ENCODE measurements at places on chromosomes 1 and 21.
A peak's percentile ranks its signal among the peaks of the same experiment; 100 is the strongest.

DNA sequence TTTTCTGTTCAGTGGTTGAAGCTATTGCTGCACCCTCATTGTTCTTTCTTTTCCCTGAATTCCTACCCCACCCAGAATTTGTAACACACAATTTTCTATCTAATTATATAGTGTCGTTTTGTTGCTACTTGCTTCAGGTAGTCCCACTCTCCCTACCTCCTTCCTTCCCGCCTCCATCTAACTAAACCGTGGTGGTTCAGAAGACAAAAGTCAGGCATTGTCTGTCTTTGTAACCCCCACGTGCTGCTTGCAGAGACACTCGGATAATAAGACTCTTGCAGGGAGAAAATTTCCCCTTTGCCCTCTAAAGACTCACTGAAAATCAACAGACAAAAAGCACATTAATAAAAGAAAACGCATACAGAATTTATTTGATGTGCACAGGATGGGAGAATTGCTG is 46.2 kb upstream of the BTG3 start:
- no peak for DNase-seq

DNA sequence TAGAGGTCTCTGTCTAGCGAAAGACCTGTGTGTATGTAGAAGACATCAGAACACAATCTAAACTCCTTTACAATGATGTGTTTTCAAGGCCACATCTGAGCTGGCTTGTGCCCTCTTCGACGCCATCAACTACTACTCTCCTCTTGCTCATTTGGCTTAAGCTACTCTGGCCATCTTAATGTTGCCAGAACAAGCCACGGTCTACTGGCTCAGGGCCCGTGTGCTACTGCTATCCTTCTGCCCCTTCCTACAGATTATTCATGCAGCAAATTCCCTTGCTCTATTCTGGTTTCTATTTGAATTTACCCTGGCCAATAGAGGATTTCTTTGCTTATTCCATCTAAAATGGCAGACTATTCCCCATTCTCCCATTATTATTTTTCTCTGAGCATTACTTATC is 121.7 kb downstream of the ZZZ3 start:
- no peak for DNase-seq

DNA sequence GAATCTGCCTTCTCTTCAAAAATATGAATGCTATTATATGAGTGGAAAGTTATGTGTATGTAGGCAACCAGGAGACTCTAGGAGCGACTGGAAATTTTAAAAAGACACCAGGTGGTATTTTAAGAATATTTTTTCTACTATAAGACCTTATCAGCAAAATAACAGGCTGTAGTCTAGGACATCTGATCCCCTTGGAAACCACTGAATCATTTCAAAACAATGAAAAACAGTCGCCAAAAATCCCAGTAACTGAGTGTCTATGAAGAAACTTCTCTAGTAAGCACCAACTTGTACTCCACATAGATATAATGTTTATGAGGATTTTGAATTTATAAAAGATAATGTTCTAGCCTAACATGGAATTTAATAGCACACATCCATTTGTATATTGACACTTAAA is 358.5 kb downstream of the GPATCH2 start:
- peak; percentile 42 for DNase-seq

DNA sequence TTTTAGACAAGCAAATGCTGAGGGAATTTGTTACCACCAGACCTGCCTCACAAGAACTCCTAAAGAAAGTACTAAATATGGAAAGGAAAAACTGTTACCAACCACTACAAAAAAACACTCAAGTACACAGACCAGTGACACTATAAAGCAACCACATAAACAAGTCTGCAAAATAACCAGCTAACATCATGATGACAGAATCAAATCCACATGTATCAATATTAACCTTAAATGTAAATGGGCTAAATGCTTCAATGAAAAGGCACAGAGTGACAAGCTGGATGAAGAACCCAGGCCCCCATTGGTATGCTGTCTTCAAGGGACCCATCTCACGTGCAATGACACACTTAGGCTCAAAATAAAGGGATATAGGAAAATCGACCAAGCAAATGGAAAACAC is 529.9 kb upstream of the CAMK1G start:
- DNase-seq = no peak

GRCh38 chr1:233673947-233674431 is 60.1 kb downstream of the KCNK1 start:
- no peak for DNase-seq

DNA sequence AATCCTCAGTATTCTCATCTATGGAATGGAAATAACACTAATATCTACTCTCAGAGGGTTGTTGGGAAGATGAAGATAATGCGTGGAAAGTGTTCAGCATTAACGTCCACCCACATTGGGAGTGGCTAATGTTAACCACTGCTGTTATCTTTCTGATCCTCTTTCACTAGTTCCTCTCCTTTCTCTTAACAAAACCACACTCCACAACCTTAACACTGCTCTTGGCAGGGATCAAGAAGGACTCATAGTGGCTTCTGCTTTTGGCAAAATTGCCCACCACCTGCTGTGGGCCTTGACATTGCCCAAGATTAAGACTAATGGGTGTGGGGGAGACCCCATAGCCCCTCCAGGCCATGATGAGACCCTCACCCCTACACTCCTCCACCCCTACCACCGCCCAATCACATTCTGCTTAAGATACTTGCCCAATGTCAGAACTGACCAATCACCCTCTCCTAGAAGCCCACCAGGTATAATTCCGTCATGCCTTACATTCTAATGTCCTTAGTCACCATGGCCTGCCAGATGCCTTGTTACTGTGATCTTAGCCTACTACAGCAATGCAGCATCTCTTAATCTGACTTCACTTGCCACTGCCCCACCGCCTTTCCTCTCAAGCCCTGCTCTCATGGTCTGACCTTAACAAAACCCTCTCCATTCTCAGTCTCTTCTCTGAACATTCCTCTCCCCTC is 27.1 kb downstream of the DHCR24 start:
- DNase-seq = no peak

- DNase-seq = no peak
These were observed 149.7 kb downstream of the HIVEP3 start for GRCh38 chr1:41769068-41769467.

- peak; percentile 69 for DNase-seq
These were observed 2.7 kb downstream of the FAM110D start for GRCh38 chr1:26161415-26162219.

DNA sequence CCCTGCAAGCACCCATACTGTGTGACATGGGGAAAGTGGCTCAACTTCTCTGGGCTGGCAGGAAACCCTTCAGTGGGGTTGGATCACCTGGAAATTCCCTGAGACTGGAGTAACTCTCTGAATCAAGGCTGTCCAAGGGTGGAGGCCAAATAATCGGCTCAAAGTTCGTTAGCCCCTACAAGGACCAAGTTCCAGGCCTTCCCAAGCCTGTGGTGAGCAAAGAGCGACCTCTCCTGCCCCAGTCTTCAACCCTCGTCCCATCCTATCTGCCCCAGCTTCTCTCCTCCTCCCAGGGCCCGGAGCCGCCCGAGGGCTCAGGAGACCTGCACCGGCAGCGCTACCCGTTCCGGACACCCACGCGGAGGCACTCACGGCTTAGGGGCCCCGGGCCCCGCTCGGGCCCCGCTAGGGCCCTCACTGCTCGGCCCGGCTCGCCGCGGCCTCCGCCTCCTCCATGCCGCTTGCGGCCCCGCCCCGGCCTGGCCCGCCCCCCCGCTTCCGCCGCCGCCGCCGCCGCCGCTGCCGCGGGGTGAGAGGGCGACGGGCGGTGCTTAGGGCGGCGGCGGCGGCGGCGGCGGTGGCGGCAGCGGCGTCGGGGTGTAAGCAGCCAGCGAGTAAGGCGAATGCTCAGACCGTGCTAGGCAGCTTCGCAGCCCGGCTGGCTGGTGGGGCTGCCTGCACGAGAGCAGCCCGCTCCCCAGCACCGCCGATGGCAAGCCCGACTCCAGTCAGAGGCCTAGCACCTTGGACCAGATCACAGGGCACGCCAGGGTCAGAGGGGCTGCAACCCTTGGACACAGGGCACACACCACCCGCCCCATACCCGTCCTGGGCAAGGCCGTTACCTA is at the start of gene POMGNT1:
Gene POMGNT1 (minus strand): TSS at position 471 of the 848 bp plus-strand sequence. CDS start 613 bp downstream, outside the sequence.
- peak; percentile 79 for DNase-seq

DNA sequence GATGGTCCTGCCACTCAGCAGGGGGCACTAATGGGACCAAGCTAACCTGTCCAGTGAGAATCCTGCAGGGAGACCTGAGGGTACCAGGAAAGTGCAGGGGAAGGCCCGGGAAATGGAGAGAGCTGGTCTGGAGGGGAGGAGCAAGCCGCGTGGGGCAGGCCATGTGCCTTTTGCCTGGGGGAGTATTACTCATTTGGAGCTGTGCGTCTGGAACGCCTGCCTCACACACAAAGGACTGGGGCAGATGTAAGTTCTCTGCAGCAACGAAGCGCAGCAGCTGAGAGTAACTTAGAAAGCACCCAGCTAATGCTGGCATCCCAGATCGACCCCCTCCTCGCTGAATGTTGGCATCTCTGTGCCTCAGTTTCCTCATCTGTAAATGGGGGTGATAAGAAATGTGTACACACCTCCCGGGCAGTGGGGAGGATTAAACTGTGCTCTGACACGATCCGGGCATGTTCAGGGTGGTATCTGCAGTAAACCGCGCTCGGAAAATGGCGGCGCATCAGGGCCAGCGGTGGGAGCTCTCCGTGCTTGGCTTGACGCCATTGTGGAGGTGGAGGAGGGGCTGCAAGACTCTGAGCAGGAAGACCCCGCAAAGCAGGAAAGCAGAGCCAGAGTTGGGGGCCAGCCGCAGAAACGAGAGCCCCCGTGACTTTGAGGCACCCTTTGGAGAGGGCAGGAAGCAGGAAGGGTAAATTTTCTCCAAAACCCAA is 212.5 kb downstream of the NPHP4 start:
- no peak for DNase-seq

- peak; percentile 76 for DNase-seq
These were observed 26.2 kb upstream of the MAP3K7CL start for GRCh38 chr21:29104239-29104708.

GRCh38 chr21:46661211-46661625 is 25.7 kb downstream of the PRMT2 start:
- DNase-seq = peak; percentile 89

DNA sequence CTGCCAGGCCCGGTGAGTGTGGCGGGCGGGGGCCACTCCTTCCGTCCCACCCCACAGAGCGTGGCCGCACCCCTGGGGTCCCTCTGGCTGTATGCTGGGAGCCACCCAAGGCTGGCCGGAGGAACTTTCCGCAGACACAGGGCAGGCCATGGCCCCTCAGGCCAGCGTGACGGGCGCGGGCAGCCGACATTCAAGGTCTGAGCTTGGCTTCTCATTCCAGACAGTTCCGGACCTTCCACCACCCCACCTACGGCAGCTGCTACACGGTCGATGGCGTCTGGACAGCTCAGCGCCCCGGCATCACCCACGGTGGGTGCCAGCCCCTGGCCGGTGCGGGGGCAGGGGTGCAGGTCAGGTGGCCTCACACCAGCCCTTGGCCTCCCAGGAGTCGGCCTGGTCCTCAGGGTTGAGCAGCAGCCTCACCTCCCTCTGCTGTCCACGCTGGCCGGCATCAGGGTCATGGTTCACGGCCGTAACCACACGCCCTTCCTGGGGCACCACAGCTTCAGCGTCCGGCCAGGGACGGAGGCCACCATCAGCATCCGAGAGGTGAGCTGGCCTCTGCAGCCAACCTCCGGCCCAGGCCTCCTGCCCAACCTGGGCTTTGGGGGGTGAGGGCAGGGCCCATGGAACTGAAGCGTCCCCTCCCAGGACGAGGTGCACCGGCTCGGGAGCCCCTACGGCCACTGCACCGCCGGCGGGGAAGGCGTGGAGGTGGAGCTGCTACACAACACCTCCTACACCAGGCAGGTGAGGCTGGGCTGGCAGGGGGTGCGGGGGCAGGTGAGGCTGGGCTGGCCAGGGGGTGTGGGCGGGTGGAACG is 7.3 kb downstream of the SCNN1D start:
- DNase-seq = no peak

- DNase-seq = no peak
These were observed 32.8 kb upstream of the PTBP2 start for GRCh38 chr1:96688767-96689166.

GRCh38 chr1:64616039-64616438 is 128.8 kb upstream of the RAVER2 start:
- DNase-seq = peak; percentile 33

GRCh38 chr21:28580585-28580984 is 412.1 kb downstream of the LTN1 start:
- no peak for DNase-seq

GRCh38 chr1:53135735-53136114 is 6.7 kb downstream of the SLC1A7 start:
- DNase-seq = no peak

- no peak for DNase-seq
These were observed 4.5 kb downstream of the PLXNA2 start for GRCh38 chr1:208239473-208240381.

GRCh38 chr1:214014730-214015129 is 27.0 kb downstream of the PROX1 start:
- no peak for DNase-seq

DNA sequence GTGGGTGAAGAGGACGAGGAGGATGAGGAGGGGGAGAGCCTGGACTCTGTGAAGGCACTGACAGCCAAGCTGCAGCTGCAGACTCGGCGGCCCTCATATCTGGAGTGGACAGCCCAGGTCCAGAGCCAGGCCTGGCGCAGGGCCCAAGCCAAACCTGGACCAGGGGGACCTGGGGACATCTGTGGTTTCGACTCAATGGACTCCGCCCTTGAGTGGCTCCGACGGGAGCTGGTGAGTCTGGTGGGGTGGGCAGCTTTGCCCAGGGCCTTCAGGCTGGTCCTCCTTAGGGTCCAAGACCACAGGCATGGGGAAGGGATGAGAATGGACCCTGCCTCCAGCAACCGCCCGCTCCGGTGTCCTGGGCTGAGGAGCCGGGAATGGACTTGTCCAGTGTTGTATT is 430 bp downstream of the FAM167B start:
- DNase-seq = no peak

- DNase-seq = peak; percentile 86
These were observed 118.2 kb downstream of the FOXD2 start for GRCh38 chr1:47555841-47556560.

DNA sequence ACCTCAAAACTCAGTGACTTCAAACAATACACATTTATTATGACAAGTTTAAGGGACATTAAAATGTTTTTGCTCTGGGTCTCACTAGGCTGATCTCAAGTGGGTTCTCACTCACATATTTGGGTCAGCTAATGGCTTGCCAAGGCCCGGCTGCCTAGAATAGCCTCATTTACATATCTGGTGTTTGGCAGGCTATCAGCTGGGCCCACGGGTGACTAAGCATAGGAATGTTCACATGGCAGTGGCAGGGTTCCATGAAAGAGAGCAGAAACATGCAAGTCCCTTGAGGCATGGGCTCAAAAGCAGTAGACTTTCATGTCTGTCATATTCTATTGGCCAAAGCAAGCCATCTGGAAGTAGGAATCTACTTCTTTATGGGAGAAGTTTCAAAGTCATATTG is 492.6 kb downstream of the KCNT2 start:
- peak; percentile 25 for DNase-seq

DNA sequence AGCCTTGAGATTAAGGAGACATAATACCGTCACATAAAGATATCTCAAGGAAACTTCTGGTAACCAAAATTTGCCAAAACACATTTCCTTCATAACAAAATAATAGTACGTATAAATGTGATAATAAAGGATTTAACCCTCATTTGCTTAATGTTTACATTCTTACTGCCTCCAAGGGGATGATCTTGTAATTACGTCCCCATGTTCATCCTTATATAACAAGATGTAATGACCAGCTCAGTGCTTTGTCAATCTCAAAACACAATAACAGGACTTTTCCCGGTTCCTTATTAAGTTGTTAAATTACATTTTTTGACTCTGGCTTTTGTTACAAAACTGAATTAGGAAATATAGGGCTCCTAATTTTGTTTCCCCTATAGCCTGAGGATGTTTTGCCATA is 41.3 kb upstream of the UHMK1 start:
- no peak for DNase-seq

GRCh38 chr1:210099921-210100320 is 132.7 kb upstream of the SERTAD4 start:
- peak; percentile 67 for DNase-seq

- no peak for DNase-seq
These were observed 84.5 kb upstream of the KCNE2 start for GRCh38 chr21:34279285-34279684.

All from muscle of leg (tissue), 16 donors.